ENCODE measurements at places on chromosomes 12 and 14.

- no peak for DNase-seq
These were observed 41.4 kb upstream of the CISTR start for GRCh38 chr12:53793221-53793620.

DNA sequence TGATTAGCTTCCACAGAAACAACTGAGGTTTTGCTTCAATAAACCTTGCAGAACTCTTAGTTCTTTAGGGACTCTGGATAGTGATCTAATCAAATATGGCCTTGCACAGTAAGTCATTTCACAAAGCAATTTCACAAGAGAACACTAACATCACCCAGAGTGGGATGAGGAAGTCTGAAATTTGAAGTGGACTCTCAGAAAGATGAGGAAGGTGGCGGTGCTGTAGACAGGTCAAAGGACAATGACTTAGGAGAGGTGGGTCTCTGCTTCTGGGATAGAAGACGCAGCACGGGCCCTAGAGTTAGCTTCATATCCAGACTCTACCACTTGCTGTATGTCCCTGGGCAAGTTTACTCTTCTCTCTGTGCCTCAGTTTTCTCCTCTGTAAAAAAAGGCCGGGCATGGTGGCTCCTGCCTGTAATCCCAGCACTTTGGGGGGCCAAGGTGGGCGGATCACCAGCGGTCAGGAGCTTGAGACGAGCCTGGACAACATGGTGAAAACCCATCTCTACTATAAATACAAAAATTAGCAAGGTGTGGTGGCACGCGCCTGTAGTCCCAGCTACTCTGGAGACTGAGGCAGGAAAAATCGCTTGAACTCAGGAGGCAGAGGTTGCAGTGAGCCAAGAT, 18.9 kb downstream of the FOS start:
- DNase-seq = no peak

DNA sequence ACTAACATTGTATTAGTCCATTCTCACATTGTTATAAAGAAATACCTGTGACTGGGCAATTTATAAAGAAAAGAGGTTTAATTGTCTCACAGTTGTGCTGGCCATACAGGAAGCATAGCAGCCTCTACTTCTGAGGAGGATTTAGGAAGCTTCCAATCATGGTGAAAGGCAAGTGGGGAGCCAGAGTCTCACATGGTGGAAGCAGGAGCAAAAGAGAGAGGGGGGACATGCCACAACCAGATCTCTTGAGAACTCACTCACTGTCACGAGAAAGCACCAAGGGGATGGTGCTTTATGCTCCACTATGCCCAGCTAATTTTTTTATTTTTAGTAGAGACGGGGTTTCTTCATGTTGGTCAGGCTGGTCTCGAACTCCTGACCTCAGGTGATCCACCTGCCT, 13.3 kb downstream of the OS9 start:
- no peak for DNase-seq

DNA sequence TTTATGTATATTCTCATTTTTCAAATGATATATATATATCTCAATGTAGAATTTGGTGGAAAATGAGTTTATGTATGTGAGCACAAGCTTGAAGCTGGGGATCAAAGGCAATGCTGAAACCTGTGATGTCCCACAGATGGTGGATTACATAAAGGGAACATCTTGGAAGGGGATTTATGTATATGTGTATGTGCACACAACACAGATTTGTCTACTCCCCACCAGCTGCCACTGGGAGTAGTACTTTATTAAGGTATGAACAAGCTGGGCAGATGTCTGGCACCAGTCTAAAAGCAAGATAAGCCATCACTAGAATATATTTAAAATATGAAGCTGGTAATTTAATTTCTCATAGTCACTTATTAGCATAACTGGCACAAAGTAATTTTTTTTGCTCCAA, 895.6 kb downstream of the SLC6A15 start:
- no peak for DNase-seq

DNA sequence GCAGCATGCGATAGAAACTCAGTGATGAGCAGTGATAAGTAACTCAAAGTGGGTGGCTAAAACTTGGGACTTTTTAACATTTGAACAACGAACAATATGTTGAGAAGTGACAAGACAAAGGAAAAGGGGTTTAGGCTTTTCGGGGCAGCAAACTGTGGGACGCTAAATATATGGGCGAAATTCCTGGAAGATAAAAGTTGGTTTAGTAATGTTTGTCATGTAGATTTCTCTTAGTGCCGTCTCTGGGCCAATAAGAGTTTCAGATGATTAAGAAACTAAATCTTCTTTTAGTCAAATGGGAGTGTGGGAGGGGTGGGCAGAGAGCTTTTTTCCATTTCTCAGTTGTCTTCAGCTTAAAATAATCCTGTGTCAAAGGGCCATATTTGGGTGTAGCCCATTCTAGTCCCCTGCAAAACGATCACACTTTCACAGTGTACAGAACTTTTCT, 41.7 kb upstream of the FUT8 start:
- no peak for DNase-seq

GRCh38 chr14:85239791-85240190, 290.2 kb upstream of the FLRT2 start:
- no peak for DNase-seq

DNA sequence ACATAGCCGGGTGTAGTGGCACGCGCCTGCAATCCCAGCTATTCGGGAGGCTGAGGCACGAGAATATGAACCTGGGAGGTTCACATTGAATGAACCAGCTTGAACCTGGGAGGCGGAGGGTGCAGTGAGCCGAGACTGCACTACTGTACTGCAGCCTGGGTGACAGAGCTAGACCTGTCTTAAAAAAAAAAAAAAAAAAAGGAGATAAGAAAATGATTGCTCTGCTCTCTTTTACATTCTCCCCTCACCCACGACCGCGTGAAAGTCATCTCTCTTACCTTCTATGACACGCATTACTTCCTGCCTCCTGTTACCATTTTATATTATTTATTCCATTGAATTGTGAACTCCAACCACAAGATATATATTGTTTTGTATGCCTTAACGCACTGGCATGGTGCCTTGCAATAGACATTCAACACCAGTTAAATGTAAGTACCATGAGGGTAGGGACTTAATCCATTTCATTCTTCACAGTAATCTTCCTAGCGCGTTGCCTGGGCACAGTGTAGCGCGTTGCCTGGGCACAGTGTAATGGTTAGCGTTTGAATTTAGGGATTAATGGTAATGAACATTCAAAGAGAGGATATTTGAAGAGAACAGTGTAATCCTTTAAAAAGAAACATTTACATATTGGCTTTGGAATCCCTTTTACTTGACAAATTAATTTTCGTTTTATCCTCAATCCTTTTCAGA, 2.7 kb downstream of the RAP1B start:
- no peak for DNase-seq

DNA sequence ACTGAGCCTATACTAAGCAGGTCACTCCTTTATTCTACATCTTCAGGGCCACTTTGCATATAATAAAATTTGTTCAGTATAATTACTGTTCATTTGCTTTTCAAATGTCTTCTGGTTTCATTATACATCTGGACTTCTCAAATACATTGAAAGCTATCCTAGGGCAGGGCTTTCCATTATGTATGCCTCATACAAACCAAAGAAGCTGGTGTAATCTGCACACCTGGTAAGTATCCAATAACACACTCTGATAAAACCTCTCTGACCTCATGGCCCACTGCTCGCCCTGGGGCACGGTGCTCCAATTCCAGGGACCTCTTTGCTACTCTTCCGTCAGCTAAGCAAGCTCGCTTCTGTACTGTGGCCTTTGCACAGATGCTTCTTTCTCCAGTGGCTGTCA, 21.9 kb upstream of the ISM2 start:
- no peak for DNase-seq

DNA sequence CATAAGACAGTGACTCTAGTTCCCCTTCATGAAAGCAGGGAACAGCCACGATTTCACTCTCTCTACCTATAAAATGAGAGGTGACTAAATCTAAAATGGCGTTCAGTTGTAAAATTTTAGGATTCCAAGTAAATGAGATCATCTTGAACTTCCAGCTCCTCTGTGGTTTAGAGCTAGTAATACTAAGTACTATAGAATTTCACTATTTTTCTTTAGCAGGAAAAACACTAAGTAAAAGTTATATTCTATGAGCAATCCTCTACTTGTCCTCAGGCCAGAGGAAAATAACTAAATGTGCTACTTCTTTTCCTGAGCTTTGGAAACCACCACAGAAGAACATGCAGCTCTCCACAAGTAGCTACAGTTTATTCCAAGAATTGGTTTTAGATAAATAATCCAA, 55.6 kb downstream of the NIN start:
- peak; percentile 42 for DNase-seq

- DNase-seq = no peak
These were observed 60.0 kb downstream of the CHGA start for GRCh38 chr14:92982956-92983355.

All from COLO829 (cell line).